T47D (cell line): ENCODE measurements at places on chromosomes 12 and 14.

DNA sequence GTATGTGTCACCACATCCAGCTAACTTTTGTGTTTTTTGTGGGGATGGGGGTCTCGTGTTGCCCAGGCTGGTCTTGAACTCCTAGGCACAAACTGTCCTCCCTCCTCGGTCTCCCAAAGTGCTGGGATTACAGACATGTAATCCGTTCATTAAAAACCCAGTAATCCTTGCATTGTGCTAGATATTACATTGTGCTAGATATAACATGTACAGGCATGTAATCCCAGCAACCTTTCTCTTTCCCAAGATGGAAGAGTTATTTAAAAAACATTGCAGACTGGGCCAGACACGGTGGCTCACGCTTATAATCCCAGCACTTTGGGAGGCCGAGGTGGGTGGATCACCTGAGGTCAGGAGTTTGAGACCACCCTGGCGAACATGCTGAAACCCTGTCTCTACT lies 19.7 kb downstream of the ELK3 start:
- no peak for DNase-seq

DNA sequence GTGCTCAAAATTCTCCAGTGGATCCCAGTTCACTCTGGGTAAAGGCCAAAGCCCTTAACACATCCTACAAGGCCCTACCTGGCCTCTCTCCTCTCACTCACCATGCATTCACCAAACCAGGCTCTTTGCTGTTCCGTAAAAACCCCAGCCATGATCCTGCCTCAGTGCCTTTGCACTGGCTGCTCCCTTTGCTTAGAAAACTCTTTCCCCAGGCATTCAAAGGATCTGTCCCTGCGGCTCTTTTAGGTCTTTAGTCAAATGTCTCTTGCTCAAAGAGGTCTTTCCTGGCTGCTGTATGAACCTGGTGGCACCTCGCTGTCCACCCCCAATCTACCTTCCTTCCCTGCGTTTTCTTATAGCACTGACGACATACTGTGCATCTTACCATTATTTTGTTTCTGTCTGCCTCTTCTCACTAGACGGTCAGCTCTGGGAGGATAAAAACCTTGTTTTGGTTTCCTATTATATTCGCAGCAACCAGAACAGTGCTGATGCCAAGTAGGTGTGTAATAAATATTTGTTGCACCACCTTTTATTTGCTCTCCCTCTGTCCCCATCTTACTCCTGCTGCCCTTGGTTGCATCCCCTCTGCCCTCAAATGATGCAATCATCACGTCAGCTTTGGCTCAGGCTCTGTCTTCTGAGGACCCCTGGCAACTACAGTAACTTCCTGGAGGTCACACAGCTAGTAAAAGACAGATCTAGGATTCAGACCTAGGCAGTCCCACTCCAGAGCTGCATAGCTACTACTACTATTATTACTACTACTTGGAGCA lies 23.8 kb upstream of the DICER1 start:
- DNase-seq = no peak

GRCh38 chr12:16555630-16556029 lies 50.3 kb downstream of the LMO3 start:
- no peak for DNase-seq

DNA sequence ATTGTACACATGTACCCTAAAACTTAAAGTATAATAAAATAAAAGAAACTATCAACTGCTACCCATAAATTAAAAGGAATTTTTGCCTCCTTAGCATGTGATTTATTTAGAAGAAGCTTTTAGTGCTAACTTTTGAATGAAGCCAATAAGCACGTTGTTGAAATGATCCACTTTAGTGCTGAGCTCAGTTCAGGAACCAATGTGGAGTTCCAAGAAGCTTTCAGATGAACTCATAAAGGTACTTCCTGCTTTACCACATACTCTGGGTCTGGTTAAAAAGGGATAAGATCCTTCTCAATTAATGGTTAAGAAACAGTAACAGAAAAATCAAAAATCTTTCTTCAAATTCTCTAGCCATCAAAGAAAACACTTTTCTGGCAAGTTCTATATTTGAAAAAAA lies 39.4 kb downstream of the TMTC1 start:
- no peak for DNase-seq

GRCh38 chr12:15786772-15787171 lies 2.4 kb downstream of the EPS8 start:
- DNase-seq = no peak

DNA sequence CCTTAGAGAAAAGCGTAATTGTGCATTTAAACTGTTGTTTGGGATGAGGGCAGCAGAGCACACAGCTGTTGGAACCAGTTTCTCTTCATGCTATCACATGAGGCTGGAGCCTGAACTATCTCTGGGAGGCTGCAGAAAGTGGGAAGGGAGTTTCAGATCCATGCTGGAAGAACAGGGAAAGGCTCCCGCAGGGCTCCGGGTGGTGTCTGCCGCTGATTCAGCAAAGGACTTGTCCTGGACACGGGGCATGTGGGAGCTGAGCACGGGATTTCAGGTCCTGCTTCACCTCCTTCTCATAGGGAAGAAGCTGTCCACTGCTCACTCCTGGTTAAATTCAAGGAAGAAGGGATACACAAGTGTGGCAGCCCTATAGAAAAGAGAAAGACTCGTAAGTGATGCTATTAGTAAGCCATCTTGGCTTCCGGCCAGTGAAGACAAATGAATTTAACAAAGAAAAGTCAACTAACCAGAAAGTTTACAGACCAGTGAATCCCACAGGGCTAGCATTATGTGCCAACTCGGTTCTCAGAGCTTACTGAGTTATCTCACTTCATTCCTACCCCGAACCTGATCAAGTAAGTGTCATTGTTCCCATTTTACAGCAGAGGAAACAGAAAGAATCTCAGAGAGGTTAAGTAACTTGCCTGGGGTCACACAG lies 6.7 kb upstream of the FZD10 start:
- no peak for DNase-seq

GRCh38 chr12:40263616-40264409 lies 39.0 kb downstream of the LRRK2 start:
- DNase-seq = no peak

- peak; percentile 92 for DNase-seq
Observed at GRCh38 chr14:106436310-106436905, 910.0 kb downstream of the TMEM121 start.

DNA sequence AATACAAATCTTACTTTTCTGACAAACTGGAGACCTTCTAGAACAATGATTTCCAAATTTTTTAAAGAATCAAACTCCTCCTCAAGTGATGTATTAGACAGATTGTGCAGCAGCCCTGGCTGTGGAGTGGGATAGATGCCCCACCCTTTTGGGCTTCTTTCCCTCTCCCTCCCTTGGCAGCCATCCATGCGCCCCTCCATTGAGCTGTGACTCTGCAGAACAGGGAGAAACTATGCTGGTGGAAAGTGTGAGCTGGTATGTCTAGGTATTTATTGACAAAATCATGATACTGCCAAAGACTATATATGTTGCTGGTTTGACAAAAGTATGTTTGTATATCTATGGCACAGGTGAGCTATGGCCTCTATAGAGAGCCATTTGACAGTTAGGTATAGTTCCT lies 138.5 kb downstream of the KTN1 start:
- no peak for DNase-seq

DNA sequence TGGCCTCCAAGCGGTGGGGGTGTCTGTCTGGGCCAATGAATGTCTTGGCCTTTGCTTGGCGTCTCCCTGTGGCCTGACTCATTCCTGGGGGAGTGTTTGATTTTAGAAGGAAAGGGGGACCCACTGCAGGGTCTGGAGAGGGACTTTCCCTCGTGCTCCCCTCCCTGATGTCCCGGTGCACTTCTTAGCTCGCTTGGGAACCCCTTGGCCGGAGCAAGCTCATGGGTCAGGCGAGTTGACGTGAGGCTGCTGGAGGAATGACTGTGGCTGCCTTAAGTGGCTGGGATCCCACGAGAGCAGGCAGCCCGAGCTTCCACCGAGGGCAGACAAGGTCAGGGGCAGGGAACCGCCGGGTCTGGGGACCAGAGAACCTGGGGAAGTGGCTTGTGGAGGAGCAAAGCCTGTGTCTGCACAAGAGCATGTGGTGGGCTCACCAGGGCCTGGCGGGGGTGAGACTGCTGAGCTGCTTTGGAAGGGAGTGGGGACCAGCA lies 218.4 kb upstream of the C14orf180 start:
- DNase-seq = no peak

GRCh38 chr14:31229009-31229408 lies 21.4 kb upstream of the HECTD1 start:
- no peak for DNase-seq

GRCh38 chr12:5429741-5430557 lies 2.0 kb upstream of the NTF3 start:
- no peak for DNase-seq

DNA sequence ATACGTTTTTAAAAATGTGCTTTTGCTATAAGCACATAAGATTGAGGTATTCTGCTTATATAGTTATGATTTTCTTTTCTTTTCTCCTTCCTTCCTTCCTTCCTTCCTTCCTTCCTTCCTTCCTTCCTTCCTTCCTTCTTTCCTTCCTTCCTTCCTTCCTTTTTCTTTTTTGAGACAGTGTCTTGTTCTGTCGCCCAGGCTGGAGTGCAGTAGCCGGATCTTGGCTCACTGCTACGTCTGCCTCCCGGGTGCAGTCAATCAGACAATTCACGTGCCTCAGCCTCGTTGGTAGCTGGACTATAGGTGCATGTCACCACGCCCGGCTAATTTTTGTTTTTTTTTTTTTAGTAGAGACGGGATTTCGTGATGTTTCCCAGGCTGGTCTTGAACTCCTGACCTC lies 5.8 kb downstream of the CFAP54 start:
- DNase-seq = no peak

DNA sequence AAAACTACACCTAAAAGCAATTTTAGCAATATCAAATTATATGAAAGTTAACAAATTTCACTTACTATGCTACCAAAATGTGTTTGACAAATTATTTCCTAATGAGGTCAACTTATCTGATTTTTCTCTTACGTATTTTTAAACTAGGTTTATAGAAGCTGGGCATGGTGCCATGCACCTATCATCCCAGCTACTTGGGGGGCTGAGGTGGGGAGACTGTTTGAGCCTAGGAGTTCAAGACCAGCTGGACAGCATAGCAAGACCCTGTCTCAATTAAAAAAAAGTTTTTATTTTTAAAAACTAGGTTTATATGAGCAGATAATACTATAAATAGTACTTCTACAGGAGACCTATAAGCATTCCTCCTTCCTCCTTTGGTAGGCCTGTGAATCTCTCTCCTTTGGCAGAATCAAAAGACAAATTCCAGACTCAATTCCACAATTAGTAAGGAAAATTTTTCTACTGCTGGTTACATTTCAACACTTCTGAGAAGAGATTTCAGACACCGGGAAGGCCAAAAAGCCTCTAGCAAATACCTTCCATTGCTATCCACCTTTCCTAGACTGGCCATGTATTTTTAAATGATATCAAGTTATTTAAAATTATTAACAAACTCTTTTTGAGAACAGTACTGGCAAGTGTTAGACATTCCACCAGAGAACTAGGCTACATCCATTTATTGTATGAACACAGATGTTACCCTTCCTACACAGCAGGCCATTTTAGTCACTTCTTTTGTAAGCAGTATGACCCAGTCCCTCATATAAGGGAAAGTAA lies 34.4 kb downstream of the CDK17 start:
- DNase-seq = no peak

DNA sequence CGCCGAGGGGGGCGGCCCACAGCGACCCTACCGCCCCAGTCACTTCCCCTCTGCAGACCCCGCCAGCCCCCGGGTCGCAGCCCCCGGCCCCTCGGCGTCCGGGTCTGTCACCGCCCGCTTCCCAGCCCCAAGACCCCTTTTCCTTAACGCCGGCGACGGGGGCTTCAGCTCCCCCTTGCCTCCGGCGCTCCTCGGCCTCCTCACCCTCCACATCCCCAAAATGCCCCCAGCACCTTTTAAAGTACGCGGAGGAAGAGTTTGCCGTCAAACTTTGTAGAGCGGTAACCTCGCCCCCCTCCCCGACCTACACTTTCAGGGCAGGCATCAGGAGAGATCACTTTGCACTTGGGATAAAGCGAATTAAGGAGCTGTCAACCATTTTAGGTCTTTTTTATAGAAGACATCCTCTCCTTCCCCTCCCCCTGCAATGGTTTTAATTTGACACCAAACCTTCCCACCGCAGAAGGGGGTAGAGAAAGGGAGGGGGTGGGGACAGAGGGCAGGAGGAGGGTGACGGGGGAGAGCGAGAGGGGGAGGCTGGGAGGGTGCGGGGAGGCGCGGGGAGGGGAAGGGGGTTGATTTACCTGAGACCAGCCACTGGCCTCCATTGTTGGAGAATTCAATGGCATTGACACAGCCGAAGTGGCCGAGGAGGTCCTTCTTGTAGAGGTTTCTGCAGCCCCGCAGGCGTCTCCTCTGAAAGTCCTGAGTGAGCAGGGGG lies 578 bp downstream of the DCAF5 start:
- peak; percentile 48 for DNase-seq

DNA sequence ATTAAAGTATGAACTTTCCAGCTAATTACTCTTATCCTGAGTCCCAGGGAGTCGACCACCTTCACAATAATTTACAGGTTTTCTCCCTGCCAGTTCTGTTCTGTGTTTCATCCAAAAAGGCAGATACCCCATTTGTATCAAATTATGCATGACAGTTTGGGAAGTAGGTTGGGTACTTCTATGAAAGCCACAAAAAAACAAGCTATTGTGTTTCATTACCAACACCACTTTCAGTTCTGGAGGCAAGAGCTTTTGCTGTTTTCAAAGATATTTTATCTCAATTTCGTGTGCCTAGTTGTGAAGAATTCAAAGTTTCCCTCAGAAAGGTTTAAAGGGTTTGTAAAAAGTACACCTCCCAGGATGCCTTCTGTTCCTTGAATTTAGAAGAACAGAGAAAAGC lies 557.4 kb downstream of the FLRT2 start:
- DNase-seq = no peak

DNA sequence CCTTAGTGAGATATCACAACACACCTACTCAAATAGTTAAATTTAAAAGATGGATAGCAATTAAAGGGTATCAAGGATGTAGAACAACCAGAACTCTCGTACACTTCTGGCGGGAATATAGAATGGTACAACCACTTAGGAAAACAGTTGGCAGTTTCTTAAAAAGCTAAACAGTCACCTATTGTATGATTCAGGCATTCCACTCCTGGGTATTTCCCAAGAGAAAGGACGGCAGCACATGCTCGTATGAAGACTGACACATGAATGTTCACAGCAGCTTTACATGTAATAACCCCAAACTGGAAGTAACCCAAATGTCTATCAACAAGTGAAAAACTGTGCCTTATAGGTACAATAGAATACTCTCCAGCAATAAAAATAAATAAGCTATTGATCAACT lies 465.2 kb downstream of the VRK1 start:
- no peak for DNase-seq

DNA sequence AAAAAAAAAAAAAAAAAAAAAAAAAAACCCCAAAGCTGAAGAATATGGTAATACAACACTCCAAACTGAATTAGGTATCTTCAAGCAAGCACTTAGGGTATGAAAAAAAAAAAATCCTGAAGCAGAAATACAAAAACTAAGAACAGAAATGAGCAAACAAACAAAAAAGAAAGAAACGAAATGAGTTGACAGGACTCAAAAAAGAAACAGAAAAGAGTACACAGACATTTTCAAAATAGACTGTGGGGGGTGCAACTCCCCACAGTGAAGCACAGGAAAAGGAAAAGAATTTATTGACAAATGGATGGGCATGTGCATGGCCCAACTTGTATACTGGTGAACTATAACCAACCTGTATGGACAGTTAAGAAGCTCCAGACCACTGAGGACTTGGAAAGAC lies 24.6 kb downstream of the RPS6KA5 start:
- DNase-seq = no peak
